ENCODE measurements at places on chromosomes 16 and 17.

- no peak for DNase-seq
These were observed 285.2 kb downstream of the CA10 start for GRCh38 chr17:51873302-51873701.

DNA sequence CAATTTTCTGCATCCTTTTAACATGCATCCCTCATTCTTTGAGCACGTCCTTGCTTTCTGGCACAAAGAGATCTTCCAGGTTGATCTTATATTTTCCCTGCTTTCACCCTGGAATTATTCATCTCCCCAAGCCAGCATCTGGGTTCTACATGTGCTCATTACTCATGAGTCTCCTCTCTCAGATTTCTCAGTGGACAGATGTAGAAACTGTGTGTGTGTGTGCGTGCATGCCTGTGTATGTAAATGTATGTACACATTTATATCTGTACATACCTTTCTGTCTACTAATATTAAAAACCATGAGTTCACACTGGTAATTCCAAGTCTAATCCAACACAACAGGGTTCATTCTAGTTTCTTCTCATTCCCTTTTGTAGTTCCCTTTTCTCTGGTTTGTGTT, 41.9 kb upstream of the NSRP1 start:
- no peak for DNase-seq

- DNase-seq = no peak
These were observed 144.1 kb downstream of the PITPNC1 start for GRCh38 chr17:67520916-67521774.

DNA sequence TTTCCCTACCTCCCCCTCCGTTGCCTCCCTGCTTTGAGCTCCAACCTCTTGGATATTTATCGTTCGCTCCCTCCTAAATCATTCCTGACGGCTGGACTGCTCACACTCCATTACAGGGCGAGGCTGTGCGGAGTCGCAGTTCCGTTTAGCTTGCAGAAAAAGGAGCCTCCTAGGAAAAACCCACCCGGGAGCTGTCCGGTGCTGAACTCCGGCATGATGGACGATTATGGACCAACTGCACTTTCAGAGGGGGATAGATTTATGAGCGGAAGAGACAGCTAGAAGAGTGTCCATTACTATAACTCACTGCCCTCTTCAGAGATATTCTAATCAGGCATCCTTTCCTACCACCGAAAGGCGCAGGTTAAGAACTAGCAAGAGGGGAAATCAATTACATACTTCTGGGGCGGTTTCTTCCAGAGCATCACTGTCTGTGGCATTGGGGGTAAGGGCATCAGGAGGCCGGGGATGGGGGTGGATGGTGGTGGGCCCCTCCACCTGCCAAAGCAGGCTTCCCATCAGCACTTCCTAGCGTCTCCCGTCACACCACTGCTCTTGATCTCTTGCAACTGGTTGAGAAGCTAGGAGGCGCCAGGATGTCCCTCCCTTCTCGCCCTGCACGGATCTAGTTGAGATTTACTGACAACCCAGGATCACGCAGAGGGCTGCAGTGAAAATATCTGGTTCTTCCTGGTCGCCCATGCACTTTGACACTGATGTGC, 251.2 kb downstream of the ENGASE start:
- DNase-seq = no peak

GRCh38 chr17:81027038-81027437, 7.9 kb upstream of the BAIAP2 start:
- no peak for DNase-seq

DNA sequence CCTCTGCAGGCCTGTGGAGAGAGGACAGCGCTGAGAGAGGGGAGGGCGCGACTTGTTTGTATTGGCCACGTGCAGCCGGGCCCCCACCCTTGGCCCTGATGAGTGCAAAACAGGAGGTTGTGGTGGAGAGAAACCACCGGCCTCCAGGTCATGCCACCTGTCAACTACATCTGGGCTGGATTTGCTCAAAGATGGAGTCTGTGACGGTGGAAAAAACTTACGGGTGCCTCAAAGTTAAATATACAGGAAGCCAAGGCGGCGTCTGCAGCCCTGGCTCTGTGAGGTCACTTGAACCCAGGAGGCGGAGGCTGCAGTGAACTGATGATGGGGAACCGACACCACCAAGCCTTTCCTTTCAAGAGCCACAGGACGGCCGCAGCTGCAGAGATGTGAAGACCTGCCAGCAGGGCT, 15.7 kb downstream of the C16orf74 start:
- DNase-seq = no peak

DNA sequence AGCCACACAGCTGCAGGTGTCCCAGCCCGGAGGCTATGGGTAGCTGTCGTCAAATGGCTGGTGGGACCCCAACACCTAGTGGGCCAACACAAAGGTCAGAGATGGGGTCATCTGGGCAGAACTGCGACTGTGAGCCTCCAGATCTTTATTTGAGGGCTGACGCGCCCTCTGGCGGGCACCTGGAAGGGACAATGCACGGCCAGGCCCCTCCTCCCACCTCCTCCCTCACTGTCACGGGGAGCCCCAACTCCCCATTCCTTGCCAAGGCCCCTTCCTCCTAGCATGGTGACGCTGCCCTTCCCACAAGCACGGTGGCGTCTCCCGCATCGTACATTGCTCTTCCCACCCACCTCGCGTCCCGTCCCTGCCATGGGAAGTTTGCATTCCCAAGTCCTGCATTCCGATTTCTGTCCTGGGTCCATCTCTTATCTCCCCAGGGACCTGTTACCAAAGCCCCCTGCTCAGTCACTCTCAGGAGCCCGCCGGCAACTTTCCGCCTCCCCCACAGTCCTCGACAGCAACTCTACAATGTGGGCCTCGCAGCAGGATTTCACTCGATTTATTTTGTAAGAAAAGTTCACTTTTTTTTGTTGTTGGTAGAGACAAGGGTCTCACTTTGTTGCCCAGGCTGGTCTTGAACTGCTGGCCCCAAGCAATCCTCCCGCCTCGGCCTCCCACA, 1.0 kb downstream of the TLE7 start:
- DNase-seq = no peak

- DNase-seq = no peak
These were observed 60.3 kb upstream of the CORO6 start for GRCh38 chr17:29682987-29683386.

Measured in pons (tissue), 1 donor.